ENCODE measurements at places on chromosomes 4 and X. TPM values are rescaled to one million over a fixed set of nuclear protein-coding genes. Genes with fewer than 3 reads are reported as not detected.

GRCh38 chr4:66355328-66355727, 685.0 kb upstream of the EPHA5 start:
- no peak overlapping the region for H3K4me3 ChIP-seq
- no peaks in the 10 kb centered on the region for H3K36me3 ChIP-seq
- no peaks in the 10 kb centered on the region for H3K4me1 ChIP-seq
- no peak for DNase-seq
- no peaks in the 10 kb centered on the region for H3K27me3 ChIP-seq
- no peak overlapping the region for H3K27ac ChIP-seq

DNA sequence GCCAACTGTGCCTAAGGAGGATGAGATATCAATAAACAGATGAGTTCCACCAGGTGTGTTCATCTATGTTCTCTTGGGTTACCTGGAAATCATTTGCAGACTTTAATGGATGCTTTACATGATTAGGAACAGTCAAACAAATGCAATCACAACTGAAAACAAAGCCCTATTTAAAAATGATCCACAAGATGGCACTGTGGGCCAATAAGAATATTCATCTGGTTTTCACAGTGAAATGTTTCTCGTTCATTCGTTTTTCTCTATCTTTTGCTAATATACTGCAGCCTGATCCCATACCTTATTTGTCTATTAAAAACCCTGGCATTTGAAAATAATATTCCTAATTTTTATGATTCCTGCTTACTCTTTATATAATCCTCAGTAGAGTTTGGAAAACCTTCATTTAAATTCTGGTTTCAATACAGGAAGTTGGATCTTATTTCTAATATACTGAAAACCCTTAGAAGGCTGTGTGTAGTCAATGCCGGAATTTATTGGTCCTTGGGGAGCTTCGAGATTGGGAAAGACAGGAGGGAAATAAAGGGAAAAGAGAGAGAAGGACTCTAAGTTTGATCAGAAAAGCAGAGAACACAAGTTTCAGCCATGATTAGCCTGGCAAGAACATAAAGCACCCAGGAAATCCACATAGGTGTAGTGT, 63.8 kb upstream of the TAPT1 start:
- peaks cover 4% of the 10 kb centered on the region for H3K4me1 ChIP-seq
- no peak overlapping the region for H3K4me3 ChIP-seq
- DNase-seq, result peak; percentile 30
- H3K27ac ChIP-seq, result no peak overlapping the region
- peaks cover 10% of the 10 kb centered on the region for H3K27me3 ChIP-seq

- no peak for DNase-seq
- H3K4me1 ChIP-seq, result peaks cover 31% of the 10 kb centered on the region
- no peak overlapping the region for H3K4me3 ChIP-seq
- no peak overlapping the region for H3K27ac ChIP-seq
- H3K36me3 ChIP-seq, result peaks cover 41% of the 10 kb centered on the region
- no peaks in the 10 kb centered on the region for H3K27me3 ChIP-seq
Measured at GRCh38 chr4:113645288-113645687, 116.2 kb downstream of the CAMK2D start.

NR3C2 gene
- total RNA-seq, result 4.1 TPM

DNA sequence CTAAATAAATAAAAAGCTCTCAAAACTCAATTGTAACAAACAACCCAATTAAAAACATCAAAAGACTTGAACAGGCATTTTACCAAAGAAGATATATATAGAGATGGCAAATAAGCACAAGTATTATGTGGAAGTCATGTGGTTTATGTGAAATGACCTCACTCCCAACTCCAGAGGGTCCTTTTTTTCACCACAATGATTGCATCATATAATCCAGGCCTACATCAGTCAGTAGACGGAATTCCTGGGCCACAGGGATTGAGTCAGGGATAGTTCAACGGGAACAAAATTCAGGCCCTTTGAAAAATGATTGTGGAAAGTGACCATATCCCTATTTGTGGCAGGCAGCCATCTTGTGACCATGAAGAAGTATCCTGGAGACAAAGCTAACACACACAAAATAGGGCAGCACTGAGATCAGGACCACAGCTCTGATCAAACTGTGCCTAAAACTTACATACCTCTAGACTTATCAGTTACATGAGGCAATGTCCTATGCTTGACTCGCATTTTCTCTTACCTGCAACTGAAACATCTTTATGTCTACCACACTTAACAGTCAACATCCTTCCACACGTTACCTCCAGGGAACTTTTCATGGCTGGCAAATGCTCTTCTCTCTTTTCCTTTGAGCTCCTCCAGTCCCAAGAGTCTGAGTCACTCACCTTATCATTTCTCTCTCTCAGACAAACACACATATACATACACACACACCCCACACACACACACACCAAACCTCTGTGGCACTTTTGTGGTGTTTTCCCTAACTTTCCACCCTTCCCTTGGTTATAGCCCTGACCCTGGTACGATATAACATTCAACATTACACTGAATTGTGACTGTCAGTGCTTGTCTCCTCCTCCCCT, 113.5 kb downstream of the PHF8 start:
- peaks cover 2% of the 10 kb centered on the region for H3K36me3 ChIP-seq
- DNase-seq, result no peak
- H3K4me1 ChIP-seq, result peaks cover 7% of the 10 kb centered on the region
- no peak overlapping the region for H3K27ac ChIP-seq
- H3K27me3 ChIP-seq, result no peaks in the 10 kb centered on the region

- H3K36me3 ChIP-seq, result peaks cover 49% of the 10 kb centered on the region
- H3K27ac ChIP-seq, result no peak overlapping the region
- DNase-seq, result no peak
- no peak overlapping the region for H3K4me3 ChIP-seq
- H3K4me1 ChIP-seq, result peaks cover 53% of the 10 kb centered on the region
- no peaks in the 10 kb centered on the region for H3K27me3 ChIP-seq
Measured at GRCh38 chr4:142715727-142716126, 130.4 kb downstream of the INPP4B start.

GRCh38 chr4:161828061-161828460, 335.7 kb downstream of the FSTL5 start:
- H3K27ac ChIP-seq, result no peak overlapping the region
- no peak overlapping the region for H3K4me3 ChIP-seq
- H3K36me3 ChIP-seq, result no peaks in the 10 kb centered on the region
- no peak for DNase-seq
- H3K4me1 ChIP-seq, result no peaks in the 10 kb centered on the region
- no peaks in the 10 kb centered on the region for H3K27me3 ChIP-seq

GRCh38 chrX:153971124-153971449, 531 bp downstream of the HCFC1 start:
- peak overlapping the region; percentile 100 for H3K4me3 ChIP-seq
- H3K36me3 ChIP-seq, result peaks cover 32% of the 10 kb centered on the region
- no peaks in the 10 kb centered on the region for H3K27me3 ChIP-seq
- DNase-seq, result peak; percentile 89

CSN1S1 gene
- total RNA-seq, result not detected

PPP2R2C gene
- total RNA-seq, result not detected

GRCh38 chr4:152677117-152677516, 2.7 kb downstream of the TMEM154 start:
- H3K4me1 ChIP-seq, result peaks cover 43% of the 10 kb centered on the region
- H3K27ac ChIP-seq, result no peak overlapping the region
- H3K36me3 ChIP-seq, result peaks cover 18% of the 10 kb centered on the region
- no peak for DNase-seq
- H3K4me3 ChIP-seq, result no peak overlapping the region

VCX3B gene
- not detected for total RNA-seq

GRCh38 chr4:42761804-42762203, 104.9 kb upstream of the ATP8A1 start:
- no peaks in the 10 kb centered on the region for H3K4me1 ChIP-seq
- H3K4me3 ChIP-seq, result no peak overlapping the region
- DNase-seq, result no peak

- H3K27me3 ChIP-seq, result no peaks in the 10 kb centered on the region
- H3K36me3 ChIP-seq, result no peaks in the 10 kb centered on the region
- H3K4me3 ChIP-seq, result no peak overlapping the region
- DNase-seq, result no peak
Measured at GRCh38 chrX:8668813-8669212, 63.1 kb downstream of the ANOS1 start.

ADH1A gene
- not detected for total RNA-seq

DNA sequence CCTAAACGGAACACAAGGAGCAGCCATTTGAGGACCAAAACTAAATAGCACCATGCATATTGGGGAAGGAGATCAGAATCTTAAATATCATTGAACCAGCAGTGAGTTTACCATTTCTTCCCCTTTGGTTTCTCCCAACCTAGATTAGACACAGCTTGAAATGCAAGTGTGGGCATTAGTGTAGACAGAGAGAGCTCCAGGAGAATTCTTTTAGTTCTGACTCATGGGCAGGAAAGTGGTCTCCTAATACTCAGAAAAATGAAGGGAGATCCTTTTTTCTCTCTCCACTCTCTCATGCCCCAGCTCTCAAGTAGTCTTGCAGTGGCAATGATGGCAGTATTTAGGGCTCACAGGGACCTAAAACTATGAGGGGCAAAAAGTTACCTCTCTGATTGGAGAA, 567.9 kb downstream of the INPP4B start:
- no peaks in the 10 kb centered on the region for H3K27me3 ChIP-seq
- DNase-seq, result no peak
- H3K27ac ChIP-seq, result no peak overlapping the region

- H3K4me1 ChIP-seq, result peaks cover 7% of the 10 kb centered on the region
- no peaks in the 10 kb centered on the region for H3K27me3 ChIP-seq
- H3K27ac ChIP-seq, result no peak overlapping the region
- H3K4me3 ChIP-seq, result no peak overlapping the region
- no peaks in the 10 kb centered on the region for H3K36me3 ChIP-seq
Measured at GRCh38 chrX:16114611-16115010, 8.8 kb upstream of the GRPR start.

- H3K4me3 ChIP-seq, result peak overlapping the region; percentile 95
- peaks cover 7% of the 10 kb centered on the region for H3K36me3 ChIP-seq
- peak; percentile 11 for DNase-seq
- peak overlapping the region; percentile 86 for H3K27ac ChIP-seq
Measured at GRCh38 chrX:63350465-63350877, 661 bp downstream of the SPIN4 start.

FRAS1 gene
- total RNA-seq, result not detected

- no peak for DNase-seq
- H3K4me3 ChIP-seq, result no peak overlapping the region
- H3K4me1 ChIP-seq, result peaks cover 2% of the 10 kb centered on the region
- no peaks in the 10 kb centered on the region for H3K27me3 ChIP-seq
Measured at GRCh38 chr4:139153411-139154133, 23.4 kb downstream of the ELF2 start.

DKK2 gene
- total RNA-seq, result not detected

DNA sequence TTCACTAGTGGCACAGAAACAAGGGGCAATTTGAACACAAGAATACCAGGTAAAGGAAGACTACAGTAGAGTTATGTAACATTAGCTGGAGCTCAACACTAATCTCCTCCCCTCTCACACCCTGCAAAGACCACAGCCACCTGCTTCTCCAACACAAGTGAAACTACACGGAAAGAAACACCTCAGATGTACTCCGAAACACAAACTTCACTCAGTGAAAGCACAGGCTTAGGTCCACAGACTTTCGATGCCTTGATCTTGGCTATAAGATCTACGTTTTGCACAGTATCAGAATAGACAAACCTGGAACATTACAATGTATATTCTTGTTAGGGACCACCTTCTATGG, 7.6 kb downstream of the ACSL1 start:
- peaks cover 2% of the 10 kb centered on the region for H3K36me3 ChIP-seq
- H3K27ac ChIP-seq, result peak overlapping the region; percentile 22
- DNase-seq, result no peak
- no peaks in the 10 kb centered on the region for H3K27me3 ChIP-seq
- H3K4me1 ChIP-seq, result peaks cover 48% of the 10 kb centered on the region

DNA sequence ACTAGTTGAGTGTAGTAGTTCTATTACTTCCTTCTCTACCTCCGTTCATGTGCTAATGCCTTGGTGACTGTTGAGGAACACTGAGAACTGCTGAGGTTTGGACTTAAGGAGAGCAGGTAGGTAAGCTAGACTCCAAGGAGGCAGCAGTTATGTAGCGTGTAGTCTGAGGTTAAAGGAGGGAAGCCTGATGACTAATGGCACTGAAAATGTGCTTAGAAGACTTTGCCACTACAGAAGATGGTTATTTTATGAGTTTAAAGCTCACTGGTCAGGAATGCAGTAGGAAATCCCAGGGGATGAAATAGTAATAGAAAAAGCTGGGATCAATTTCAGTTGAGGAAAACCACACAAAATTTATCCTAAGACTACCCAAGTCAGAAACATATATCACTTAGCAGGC, 1077.3 kb downstream of the RAPGEF2 start:
- DNase-seq, result no peak
- no peaks in the 10 kb centered on the region for H3K36me3 ChIP-seq
- no peak overlapping the region for H3K27ac ChIP-seq
- H3K4me1 ChIP-seq, result no peaks in the 10 kb centered on the region
- H3K27me3 ChIP-seq, result no peaks in the 10 kb centered on the region

SLC10A7 gene
- total RNA-seq, result 15.9 TPM

DNA sequence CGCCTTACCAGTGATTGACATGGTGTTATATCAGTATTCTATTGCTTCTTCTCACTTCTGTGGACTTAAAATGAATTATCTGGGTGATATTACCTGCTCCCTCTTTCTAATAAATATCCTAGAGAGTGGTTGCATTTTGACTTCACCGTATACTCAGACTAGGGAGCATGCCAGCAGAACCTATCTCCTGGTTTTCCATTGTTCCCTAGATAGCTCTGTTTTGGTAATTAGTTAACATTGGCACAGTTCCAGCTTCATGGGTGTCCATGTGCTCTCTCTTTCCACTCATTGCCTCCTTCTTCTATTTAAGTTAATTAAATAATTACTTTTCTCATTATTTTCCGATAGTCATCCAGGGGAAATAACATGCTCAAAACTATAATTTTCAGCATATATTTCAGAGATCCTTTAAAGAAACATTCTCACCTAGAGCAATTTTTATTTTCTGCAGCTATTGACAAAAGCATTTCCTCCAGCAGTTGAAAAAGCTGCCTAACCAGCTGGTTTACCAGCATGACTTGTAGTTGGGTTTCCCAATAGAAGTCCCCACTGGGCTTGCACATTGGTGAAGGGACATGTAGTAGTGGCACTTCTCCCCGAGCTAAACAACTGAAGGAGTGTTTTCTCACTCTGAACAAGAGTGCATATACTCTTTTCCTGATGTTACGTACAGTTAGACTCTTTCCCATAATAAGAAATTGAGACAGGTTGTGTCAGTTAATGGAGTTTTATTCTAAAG, 27.9 kb upstream of the PAPSS1 start:
- no peak for DNase-seq
- peaks cover 33% of the 10 kb centered on the region for H3K27me3 ChIP-seq
- H3K27ac ChIP-seq, result no peak overlapping the region
- H3K4me1 ChIP-seq, result no peaks in the 10 kb centered on the region
- H3K36me3 ChIP-seq, result no peaks in the 10 kb centered on the region

DNA sequence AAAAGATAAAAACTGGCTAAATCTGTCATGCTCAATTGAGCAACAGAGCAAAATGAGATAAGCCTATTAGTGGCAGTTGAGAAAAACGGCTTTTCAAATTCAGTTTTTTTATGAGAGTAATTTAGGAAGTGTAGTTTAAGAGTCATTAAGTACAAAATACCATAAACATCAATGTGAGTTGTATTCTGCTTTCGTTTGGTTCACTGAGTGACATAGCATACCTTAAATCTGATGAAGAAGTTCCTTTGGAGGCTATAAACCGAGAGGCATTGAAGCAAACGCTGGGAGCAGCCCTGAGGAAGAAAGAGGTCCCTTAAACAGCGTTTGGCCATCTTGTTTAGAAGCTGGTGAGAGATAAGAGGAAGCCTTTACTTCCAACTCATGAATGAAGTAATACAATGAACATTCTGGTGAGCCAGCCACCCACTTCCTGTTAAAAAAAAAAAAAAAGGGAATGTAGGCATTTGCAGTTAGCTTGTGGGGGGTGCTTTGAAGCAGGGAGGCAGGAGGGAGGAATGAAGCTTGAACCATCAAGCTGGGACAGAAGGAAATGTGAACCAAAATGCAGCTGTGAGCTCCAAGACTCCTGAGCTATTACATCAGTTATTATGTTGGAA, 132.3 kb downstream of the ZNF330 start:
- no peaks in the 10 kb centered on the region for H3K27me3 ChIP-seq
- H3K36me3 ChIP-seq, result no peaks in the 10 kb centered on the region
